NCI-H1436 treated with DMSO at 0.1 percent for 48 hours (cell line): ENCODE measurements at places on chromosomes 6 and 20.

DNA sequence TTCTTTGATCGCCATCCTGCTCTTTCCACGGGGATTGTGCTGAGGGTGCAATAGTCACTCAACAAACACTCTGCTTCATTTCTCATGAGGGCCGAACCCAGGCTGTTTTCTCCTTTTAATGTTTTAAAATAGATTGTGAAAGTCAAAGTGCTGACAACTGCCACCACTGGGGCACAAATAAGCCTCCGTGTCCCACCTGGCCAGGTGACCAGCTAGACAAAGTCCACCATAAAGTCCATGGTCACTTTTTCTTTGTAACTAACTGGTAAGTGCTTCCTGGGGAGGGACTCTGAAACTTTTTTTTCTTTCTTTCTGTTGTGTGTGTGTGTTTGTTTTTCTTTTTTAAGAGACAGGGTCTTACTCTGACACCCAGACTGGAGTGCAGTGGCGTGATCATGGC, 219.8 kb downstream of the LY86 start:
- no peak for DNase-seq

DNA sequence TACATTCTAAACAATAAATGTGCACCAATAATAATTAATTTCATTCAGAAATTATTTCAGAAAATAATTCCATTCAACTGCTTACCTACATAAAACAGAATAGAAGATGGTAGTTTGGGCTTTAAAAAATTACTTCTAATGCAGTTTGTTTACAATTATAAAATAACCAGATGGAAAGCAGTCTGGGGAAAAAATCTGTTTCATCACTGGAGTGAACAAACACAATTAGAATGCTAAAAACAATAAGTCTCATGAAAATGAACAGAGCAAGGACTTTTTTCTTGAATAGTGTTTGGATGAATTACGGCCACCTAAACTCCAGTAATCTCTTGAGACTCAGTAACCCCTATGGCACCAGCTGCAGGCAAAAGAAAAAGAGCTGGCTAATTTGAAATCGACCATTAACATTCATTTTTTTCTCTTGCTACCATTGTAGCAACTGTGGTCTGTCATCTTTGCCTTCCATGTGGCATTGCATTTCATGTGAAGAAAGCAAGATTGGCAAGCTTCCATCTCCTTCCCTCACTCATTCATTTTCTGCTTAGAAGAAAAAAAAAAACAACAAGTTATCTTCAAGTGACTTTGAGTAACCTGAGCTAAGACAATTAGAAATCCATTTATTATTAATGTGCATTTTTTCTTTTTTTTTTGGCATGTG, 88.4 kb upstream of the CEP85L start:
- peak; percentile 50 for DNase-seq

DNA sequence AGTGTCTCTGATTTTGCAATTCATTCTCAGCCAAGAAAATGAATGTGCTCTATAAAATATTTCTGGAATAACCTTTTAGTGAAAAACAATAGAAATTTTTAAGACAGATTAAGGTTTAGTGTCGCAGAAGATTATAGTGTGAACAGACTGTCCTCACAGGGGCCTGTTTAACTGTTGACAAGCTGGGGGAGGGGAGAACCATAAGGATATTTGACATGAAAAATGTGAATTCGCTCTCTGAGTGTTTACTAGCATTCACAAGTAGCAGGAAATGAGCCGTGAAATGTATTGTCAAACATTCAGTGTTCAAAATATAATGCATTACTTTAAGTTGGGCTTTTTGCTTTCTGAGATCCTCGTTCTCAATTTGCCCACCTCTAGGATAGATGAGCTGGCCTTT, 134.8 kb upstream of the TSHZ2 start:
- no peak for DNase-seq

- no peak for DNase-seq
Measured at GRCh38 chr6:30554962-30555815, 1.1 kb downstream of the GNL1 start.

- DNase-seq = no peak
Measured at GRCh38 chr6:132446141-132446854, 45.0 kb upstream of the MOXD1 start.

GRCh38 chr20:51447097-51447764, 95.3 kb downstream of the NFATC2 start:
- no peak for DNase-seq

DNA sequence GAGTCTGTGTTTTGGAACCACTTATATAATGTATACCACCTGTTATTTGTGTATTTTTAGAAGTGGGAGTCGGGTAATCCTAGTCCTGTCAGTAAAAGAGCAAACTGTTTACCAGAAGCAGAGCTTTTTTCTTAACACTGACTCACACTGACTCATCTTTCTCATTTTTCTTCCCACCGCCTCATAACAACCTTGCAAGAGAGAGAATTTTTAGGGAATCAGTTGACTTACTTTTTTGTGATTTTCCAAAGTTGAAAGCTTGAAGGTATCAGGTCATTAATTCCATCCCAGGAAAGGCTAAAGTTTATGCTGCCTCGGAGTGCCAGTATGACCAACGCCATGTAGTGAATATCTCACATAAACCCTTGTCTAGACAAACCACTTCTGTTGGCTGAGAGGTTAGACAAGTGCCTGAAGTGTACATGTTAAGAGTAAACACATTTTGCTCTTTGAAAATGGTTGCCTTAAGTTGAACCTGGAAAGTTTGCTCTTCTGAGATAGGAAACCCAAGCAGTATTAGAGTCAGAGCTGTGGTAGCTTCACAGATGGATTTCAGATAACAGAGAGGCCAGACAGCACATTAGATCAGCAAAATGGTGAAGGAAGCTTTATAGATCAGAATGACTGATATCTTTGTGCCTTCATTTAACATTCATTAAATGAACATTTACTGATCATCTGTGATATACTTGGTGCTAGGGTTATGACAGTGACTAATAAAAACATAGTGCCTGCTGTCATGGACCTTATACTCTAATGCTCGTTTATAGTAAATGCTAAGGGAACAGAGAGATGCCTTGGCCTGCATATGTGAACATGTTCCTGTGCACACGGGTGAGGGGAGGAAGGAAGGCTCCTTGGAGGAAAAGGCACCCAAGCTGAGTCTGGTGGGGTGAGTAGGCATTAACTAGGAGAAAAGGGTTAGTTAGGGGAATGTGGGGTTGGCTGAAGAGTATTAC, 29.1 kb upstream of the PKIG start:
- no peak for DNase-seq

DNA sequence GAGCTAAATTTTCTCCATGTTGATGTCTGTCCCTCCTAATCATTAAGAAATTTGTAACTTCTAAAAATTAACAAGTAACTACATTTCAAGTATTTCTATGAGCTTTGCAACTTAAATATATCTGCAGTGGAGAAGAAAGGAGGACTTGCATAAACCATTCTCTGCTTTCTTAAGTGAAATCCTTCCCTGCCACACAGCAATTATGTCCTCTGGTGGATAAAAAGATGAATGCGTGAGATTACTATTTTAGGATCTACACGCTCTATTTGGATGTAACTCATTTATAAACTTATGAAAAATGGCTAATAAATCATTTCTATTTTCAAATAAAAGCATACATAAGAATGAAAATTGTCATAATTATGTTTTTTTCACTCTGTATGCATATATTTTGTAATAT, 338.0 kb upstream of the PTCHD4 start:
- DNase-seq = no peak

DNA sequence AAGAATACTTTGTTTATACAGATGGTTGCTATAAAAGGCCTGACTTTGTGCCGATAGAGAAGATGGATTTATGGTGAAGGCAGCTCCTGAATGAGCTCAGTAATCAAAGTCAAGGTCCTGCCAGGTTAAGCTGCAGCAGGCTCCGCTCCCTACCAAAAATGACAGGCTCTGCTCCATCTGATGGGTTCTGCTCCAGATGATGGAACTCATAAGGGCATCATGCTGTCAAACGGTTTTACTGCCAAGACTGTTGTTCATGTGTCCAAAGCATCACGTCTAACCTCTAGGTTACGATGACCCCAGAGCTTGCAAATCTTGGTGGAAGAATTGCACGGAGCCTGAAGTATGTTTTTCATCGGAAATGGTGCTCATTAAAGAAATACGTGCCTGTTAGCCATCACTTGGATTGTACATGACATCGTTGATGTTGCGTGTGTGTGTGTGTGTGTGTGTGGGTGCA, 19.2 kb upstream of the PTGIS start:
- DNase-seq = no peak

GRCh38 chr6:46190889-46191288, 20.1 kb upstream of the ENPP5 start:
- DNase-seq = no peak

GRCh38 chr6:137756788-137757187, 110.3 kb upstream of the TNFAIP3 start:
- no peak for DNase-seq

- no peak for DNase-seq
Measured at GRCh38 chr20:49894073-49894470, 21.3 kb downstream of the SPATA2 start.

- no peak for DNase-seq
Measured at GRCh38 chr6:154611241-154611640, 100.8 kb upstream of the CNKSR3 start.

DNA sequence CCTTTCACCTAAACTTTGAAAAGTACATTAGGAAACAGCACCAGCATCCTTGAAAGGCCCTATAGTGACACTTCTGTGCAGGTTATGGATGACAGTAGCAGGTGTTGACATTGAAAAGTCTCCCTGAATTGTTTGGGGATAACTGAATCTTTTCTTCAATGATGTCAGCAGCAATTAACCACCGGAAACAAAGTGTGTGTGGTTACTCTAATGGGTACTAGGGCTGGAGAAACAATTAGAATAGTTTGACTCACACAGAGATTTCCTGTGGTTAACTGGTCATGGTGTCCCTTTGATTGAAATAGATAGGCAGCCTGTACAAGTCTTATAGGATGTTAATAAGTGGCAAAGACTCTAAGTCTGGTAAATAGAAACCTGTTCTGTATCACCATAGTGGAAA, 189.1 kb downstream of the TBX18 start:
- no peak for DNase-seq

DNA sequence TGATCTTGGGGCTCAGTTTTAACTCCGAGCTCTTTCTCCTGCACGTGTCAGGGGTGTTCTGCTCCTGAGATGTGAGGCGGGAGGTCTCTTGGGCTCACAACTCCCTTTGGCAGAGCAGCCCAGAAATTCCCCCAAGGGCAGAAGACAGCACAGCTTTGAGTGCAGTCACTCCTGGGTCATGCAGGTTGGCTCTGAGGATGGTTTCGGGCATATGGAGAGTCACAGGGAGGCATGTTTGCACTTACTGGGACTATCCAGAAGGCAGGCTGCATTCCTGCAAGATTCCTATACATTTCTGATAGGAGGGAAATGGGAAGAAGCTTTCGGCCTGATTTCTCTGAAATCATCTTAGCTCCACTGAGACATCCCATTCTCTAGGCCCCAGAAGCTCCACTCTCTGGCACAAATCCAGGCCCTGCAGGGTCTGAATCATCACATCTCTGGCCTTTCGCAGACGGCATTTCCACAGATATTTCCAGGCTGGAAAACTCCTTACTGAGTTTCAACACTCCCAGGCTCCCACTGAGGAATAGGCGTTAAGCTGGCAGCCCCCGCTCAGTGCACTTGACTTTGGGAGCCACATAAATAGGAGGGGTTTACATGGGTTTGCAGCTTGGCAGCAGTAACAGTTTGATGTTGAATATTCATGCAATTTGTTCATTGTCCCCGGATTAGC, 39.7 kb downstream of the AGPAT4 start:
- no peak for DNase-seq

DNA sequence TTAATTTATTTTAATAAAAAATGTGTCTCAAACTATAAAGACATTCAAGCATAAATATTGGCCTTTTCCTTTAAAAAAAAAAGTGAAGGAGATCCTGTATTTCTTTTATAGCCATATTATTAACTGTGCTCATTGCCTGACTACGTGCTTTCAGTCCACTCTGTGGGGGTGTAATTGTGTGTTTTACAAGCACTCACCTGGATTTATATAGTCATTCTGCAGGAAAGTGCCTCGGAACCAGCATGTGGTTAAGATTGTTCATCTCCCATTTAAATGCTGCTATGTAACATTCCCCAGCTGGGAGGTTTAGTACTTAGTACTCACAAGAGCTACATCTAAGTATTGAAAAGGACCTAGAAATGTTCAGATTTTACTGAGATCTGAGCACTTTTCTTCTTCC, 47.9 kb upstream of the SLC22A16 start:
- no peak for DNase-seq

- no peak for DNase-seq
Measured at GRCh38 chr6:71822625-71823024, 63.7 kb upstream of the RIMS1 start.

- no peak for DNase-seq
Measured at GRCh38 chr6:138572885-138573284, 73.6 kb upstream of the NHSL1 start.

- no peak for DNase-seq
Measured at GRCh38 chr20:57391439-57392301, 474 bp downstream of the RBM38 start.

DNA sequence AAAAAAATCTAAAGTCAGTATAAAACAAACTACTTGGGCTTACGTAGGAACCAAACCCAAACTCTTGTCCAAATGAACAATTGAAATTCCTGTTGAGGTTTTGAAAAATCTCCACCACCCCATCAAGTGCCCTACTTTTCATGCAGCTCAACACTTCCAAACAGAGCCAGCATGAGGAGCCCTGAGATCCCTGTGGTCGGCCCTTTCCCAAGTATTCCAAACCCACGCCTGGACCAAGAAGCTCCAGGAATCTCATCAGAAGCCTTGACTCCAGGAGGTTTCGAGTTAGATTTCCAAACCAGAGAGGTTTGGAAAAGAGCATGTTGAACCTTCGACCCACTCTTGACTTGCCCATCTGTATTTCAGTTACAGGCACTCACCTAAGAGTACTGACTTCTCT, 179.3 kb downstream of the MTFR2 start:
- no peak for DNase-seq

DNA sequence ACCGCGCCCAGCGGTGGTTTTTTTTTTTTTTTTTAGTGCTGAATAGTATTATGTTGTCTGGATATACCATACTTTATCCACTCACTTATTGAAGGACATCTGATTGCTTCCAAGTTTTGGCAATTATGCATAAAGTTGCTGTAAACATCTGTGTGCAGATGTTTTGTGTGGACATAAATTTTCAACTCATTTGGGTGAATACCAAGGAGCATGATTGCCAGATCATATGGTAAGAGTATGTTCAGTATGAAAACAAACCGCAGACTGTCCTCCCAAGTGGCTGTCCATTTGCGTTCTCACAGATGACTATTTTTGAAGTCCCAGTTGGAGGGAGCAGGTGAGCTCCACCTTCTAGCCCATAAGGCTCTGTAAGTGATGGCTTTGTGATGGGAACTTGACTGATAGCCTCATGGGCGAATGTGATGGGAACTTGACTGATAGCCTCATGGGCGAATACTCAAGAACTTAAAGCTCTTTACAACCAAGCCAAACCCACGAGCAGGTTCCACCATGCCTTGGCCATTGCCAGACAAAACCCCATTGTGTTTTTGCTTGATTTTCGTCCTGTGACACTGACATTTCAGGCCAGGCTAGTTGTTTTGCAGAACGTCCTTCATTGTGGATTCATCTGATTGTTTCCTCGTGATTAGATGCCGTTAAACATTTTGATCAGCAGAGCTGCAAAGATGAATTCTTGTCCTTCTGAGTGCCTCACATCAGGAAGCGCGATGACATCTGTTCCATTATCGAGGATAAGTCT, 51.0 kb downstream of the ZBTB2 start:
- no peak for DNase-seq
